ENCODE measurements at places on chromosomes 5 and 9.

DNA sequence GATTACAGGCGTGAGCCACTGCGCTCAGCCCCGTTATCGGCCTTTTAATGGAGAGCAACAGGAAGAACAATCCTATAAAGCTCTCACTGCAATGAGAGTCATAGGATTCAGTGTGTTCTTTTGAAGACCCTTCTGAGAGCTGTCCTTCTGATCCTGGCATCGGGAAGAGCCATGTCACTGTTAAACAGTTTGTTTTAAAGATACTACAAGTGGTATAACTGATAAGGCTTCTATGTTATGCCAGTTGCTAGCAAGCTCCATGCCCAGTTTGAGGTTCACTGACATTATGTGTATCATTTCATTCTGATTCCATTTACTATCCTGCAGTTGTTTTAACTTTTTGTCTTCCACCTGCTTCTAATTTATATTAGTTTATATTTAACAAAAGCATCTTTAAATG is 55.8 kb downstream of the GNAQ start:
- DNase-seq, result no peak

DNA sequence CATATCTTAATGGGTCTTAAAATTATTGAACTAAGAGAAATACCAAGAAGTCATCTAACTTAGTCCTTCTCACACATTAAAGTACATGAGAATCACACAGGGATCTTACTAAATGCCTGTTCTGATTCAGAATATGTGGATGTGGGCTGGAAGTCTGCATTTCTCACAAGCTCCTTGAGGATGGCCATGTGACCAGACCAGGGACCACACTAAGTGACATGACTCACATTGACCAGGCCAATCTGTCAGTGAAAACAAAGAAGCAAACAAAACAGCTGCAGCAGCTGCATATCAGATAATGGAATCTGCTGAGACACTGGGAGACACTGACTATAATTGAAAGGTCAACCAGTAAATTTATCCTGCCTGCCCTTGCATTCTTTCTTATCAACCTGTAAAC is 110.5 kb downstream of the ADAMTS12 start:
- no peak for DNase-seq

GRCh38 chr5:143606043-143606752 is 202.7 kb upstream of the NR3C1 start:
- DNase-seq, result no peak

- no peak for DNase-seq
These were observed 38.8 kb downstream of the PTCD2 start for GRCh38 chr5:72358925-72359324.

GRCh38 chr9:19642256-19642655 is 146.6 kb downstream of the SLC24A2 start:
- no peak for DNase-seq

DNA sequence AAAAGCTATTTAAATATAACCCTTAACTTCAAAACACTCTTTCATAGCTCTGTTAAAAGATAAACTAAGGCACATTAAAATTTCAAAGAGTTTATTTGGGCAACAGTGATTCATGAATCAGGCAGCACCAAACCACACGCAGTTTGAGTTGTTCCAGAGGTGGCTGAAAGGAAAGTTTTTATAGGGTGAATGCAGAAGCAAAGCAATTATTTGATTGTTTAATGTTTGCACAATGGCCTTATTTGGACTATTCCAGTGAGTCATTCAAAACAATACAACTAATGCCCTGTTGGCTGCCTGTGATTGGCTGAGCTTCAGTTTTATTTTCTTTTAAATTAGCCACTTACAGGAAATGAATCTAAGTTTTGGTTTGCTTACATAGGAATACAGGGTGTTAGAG is 125.3 kb downstream of the CEP120 start:
- no peak for DNase-seq

- DNase-seq, result no peak
These were observed 24.9 kb upstream of the ADRA1B start for GRCh38 chr5:159891371-159891770.

GRCh38 chr9:105299190-105299854 is 54.9 kb downstream of the SLC44A1 start:
- DNase-seq, result no peak

- no peak for DNase-seq
These were observed 78.9 kb downstream of the SMARCA2 start for GRCh38 chr9:2093920-2094597.

DNA sequence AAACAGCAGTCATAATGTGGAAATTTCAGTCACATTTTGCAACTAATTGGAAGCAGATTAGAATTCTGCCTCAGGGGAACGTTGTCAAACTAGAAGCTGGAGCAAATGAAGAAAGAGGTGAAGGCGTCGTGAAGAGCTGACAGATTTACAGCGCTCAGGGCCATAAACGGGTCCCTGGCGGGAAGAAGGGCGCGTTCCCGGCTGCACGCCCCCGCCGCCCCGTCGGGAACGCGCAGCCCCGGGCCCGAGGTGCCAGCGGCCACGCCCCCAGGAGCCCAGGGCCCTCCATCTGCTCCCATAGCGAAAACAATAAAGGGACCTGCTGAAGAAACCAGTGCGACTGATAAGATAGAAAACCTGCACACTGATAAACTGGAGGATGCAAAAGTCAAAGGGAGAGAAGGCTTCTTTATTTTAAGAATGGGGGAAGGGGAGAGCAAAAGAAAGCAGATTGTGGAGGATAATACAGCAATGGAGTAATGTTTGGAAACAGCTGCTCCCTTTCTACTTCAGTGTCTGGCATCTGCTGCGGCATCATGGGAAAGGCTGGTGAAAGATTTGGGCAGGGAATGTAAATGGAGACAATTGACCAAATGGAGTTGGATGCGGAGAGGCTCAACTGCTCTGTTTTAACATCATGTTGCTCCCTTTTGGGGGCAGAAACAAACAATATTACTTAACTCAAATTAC is 11.1 kb downstream of the ZNF608 start:
- no peak for DNase-seq

DNA sequence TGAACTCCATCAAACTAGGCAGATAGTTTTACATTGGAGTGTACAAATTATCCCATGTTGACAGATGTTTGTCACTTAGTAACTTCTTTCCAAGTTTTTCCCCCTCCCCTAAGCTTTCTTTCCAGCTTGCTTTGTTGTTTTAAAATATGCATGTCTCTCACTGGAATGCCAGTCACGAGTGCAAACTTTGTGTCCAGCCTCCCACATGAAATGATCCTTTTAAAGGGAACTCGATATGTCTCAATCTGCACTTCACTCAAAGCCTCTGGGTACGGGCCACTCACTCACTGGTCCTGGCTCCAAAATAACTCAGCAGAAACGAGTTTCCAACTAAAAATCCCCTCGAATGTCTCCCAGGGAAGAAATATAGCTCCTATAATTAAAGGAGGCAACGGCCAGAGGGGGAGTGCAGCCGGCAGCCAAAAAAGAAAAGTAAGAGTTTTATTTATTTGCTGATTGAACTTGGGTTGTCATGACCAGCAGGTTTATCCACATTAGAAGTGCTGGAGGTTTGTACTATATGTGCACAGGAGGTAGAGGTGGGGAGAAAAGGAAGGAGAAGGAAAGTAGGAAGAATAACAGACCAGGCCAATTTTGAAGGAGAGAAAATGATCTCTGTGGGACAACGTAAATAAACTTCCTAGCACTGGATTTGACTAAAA is 17.5 kb downstream of the NR2F1 start:
- no peak for DNase-seq

DNA sequence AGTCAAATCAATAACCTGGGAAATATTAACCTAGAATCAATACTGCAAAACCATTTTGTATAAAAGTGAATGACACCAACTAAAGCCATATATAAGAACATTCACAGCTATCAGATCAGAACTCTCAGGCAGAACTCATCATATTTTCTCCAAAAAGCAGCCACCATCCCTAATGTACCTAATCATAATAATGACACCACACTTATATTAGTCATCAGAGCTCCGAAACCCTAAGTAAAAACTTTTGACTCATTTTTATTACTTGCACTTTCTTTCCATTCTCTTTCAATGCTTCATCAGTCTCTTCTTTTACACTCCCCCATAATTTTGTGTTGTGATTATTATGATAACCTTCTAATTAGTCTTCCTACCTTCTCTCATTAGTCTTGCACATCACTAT is 45.3 kb downstream of the INSL6 start:
- DNase-seq, result no peak

DNA sequence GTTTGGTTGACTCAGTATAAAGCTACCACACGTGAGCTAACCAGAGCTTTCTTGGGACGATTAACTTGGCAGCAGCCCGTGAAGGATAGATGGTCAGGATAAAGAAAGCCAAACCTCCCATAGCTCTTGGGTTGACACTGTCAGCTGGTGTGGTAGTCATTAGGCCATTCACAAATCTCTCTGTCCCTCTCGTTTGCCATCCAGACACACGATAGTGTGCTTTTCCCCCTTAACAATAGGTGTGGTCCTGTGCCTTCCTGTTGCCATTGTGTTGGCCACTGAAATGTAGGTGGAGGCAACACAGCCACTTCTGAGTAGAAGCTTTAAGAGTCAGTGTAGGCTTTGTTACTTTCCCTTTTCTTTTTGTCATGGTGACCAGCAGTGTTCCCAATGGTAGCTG is 11.7 kb downstream of the OR13J1 start:
- DNase-seq, result no peak

DNA sequence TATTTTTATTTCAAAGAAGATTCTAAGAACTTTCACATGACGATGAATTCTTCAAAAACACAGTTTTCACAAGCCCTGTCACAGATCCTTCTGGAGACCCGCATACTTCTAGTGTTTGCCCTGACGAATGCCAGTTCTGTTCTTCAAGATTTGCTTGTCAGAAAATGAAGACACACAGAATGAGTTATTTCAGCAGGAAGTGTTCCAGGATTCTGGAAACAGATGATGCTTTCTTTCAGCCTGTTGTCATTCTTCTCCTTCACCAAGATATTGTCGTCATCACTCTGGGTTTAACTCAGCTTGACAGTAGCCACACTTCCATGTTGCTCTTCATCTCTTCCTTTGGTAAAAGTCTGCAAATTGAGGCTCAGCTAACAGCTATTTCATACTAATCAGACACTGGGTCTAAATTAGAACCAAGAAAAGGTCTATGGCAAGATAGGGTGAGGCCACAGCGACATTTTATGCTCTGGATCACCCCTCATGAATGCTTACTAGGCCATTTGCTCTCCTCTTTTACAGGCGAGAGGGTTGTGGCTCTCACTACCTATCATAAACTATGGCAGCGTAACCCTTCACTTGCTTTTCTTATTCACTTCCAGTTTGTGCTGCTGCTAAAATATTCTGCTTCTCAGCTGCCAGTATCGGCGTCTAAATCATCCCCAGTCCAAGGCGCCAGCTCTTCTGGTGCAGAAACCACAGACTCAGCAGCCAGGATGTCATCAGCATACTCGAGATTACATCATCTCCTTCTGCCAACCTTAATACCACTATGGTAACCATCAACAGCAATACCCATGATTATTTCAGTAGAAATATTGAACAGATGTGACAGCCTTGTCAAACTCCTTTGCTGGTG is 159.6 kb upstream of the TBCA start:
- DNase-seq, result peak; percentile 30

DNA sequence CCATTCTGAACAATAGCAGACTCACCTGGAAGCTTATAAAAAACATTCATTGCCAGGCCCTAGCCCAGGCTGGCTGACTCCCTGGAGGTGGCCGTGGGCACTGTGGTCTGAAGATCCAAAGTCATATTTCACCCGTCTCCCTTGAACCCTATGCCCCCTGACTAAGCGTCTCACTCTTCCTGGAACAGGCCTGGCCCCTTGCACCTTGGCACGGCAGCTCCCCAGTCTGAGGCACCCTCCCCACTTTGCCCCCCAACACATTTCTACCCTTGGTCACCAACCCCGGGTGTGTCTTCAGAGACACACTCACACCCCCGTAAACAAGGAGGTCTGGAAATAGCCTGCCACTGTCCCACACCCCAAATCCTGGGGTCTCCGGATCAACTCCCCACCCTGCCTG is 68.6 kb upstream of the LMX1B start:
- no peak for DNase-seq

GRCh38 chr5:35476797-35477196 is 140.9 kb upstream of the SPEF2 start:
- DNase-seq, result no peak
